ENCODE measurements at places on chromosomes 7 and 10. TPM values are rescaled to one million over a fixed set of nuclear protein-coding genes. Genes with fewer than 3 reads are reported as not detected.
A peak's percentile ranks its signal among the peaks of the same experiment; 100 is the strongest.

The ZDHHC16 gene
- 34.0 TPM for total RNA-seq

The WNT8B gene
- total RNA-seq: not detected

The SEMA3E gene
- 1.6 TPM for total RNA-seq

- peaks cover 49% of the 10 kb centered on the region for H3K36me3 ChIP-seq
- no peak overlapping the region for H3K4me3 ChIP-seq
- H3K27ac ChIP-seq: no peak overlapping the region
- no peaks in the 10 kb centered on the region for H3K4me1 ChIP-seq
These were observed 63.9 kb downstream of the SND1 start for GRCh38 chr7:127715901-127716300.

GRCh38 chr10:72261784-72262404 is 11.8 kb upstream of the DDIT4 start:
- peak overlapping the region; percentile 64 for H3K4me3 ChIP-seq
- peak overlapping the region; percentile 86 for H3K27ac ChIP-seq
- H3K27me3 ChIP-seq: no peaks in the 10 kb centered on the region
- H3K36me3 ChIP-seq: no peaks in the 10 kb centered on the region

All from HCT116 (cell line).